ENCODE measurements at places on chromosomes 16 and 17.
A peak's percentile ranks its signal among the peaks of the same experiment; 100 is the strongest.

DNA sequence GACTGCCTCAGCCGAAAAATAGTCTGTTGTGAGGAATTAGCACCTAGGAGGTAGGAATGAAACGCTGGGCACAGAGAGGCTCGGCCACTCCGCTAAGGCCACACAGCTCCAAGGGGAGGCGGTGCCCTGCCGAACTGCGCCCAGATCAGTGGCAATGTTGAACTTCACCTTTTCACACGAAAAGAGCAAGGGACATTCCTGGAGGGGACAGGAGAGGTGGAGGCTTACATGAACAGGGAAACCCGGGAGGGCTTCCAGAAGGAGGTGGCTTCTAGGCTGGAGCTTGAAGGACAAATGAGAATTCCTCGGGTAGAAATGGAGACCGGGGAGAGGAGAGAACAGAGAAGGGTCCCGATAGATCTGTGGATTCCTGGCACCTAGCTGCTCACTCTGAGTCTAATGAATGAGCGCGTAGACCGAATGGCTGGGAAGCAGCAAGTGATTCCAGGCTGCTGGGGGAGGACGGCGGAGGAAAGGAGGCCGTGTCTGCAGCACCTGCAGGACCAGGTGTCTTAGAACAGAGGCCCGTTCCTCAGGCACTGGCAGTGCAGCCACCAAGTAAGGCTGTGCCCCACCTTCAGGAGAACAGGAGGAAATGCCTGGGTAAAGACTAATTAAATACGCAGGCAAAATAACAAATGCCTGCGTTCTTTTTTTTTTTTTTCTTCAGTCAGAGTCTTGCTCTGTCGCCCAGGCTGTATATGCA, 722 bp upstream of the SLC38A10 start:
- DNase-seq = peak; percentile 43

DNA sequence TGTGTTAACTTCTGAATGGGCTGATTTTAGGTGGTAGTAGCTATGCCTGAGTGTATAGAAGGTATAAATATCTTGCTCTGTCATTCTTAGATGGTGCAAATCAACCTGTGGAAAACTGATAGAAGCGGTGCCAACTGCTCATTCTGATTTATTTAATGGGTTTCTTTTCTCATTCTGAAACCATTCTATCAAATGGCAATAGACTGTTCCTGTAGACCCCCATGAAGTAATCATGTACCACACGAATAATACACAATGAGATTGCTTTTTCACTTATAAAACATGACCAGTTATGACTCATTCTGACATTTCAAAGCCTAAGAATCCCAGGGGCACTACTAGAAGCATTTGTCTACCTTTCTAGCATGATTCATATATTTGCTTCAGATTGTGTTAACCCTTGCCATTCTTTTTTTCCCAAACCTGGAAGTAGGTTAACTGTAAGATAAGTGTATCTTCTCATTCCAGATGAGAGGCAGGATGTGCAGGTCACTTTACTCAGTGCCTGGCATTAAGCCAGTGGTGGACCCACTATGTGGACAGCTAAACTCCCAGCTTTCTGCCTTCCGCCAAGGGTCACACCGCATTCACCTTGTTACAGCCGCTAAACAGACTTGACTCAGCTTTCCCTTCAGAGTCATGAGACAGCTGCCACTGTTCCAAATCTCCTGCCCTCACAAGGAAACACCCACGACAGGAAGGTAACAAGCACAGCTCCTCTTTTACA, 16.4 kb upstream of the SLC16A11 start:
- peak; percentile 68 for DNase-seq

DNA sequence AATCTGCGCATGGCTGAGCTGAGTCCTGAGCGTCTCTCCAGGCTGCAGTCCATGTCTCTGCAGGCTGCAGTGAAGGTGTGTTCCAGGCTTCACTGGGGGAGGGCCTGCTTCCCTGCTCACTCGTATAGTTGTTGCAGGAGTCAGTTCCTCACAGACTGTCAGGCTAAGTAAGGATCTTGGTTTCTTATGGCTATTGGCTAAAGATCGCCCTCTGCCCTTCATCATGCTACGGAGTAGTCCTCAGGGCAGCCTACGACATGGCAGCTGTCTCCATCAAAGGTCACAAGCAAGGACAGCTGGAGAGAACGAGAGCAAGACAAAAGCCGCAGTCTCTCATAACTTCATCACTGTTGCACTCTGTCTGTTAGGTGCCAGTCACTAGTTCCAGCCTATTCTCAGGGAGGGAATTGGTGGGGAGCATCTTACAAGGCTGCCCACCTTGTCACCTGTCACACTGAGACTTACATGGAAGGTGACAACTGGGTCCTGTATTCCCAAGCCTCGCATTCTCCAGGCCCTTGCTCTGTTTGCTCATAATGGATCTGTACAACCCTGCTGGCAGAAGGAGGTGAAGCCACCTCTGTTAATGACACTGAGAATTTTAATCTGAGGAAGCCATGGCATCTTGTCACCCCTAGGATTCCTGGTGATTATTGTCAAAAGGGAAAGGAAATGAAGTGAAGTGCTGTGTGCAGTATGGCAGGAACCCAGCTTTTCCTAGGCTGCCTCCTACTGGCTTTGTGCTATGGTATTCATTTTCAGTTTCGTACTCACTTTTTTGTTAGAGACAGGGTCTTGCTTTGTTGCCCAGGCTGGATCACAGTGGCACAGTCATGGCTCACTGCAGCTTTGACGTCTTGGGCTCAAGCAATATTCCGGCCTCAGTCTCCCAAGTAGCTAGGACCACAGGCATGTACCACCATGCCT, 43.4 kb downstream of the MFSD11 start:
- DNase-seq = no peak

GRCh38 chr17:2051061-2051932, 3.6 kb upstream of the HIC1 start:
- no peak for DNase-seq

All from activated T-cell treated with anti-CD3 and anti-CD28 coated beads, Interleukin-2, amount 50 U/mL, for 72 hours (primary cell).